NCI-H146 (cell line): ENCODE measurements at places on chromosomes 7 and 10.

GRCh38 chr7:117019786-117020590 lies 66.7 kb downstream of the ST7 start:
- DNase-seq, result peak; percentile 99

- DNase-seq, result no peak
These were observed 253.9 kb downstream of the PPP1R3A start for GRCh38 chr7:113664867-113665266.

- no peak for DNase-seq
These were observed 21.6 kb downstream of the JCAD start for GRCh38 chr10:30037620-30038336.

DNA sequence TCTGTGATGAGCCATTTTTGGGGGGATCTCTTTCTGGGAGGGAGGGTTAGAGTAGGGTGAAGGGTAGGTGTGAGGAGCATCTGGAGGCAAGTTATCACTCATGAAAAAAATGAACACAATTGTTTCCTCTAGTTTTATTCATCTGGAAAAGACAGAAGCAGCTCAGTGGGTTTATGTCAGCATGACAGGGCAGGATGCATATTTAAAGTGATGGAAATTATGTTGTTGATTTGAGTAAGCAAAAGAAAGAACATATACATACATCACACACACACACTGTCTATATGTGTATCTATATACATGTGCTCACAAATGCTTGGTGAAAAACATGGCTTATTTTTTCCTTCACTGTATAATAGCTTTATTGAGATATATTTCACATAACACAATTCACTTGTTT lies 114.2 kb downstream of the ADCY1 start:
- no peak for DNase-seq

DNA sequence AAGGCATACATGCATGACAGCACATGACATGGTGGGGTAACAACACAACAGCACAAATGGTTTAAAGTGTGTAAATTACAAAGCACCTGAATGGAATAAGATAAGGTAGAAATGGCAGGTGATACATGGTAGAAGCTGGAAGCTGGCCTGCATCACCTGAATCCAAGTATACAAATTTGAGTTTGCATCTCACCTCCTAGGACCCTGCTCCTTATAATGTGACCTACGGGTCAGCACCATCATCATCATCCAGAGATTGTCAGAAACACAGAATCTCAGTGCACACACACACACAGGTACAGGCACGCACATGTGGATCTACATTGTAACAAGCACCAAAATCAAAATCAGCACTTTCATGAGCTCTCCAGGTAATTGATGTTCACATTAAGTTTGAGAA lies 1048.2 kb upstream of the AUTS2 start:
- no peak for DNase-seq

DNA sequence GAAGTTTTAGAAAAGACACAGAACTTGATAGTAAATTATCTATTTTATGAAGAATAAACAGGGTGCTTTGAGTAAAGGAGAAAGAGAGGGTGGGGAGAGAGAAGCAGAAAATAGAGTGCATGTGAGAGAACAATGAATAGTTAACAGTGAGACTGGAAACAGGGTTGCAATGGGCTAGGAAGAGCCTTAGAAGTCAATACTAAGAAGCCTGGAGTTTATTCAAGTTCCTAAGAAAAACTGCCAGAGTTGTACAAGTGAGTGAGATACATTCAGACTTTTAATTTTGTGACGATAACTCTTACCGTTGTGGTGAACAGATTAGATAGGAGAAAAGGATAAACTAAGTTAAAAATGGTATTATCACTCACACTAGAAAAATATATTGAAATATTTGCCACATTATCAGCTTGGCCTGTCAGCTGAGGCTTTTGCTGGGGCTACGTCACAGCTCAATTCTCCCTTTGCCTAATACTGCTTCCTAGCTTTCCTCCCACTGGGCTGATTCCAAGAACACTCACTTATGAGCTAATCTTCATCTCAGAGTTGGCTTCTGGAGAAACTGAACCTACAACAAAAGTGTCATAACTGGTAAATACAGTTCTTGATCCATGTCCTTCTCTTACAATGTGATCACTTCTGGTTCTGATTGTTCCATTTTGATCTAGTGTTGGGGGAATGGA lies 92.7 kb downstream of the SEMA3D start:
- DNase-seq, result no peak

GRCh38 chr7:149154056-149154455 lies 6.8 kb downstream of the ZNF398 start:
- no peak for DNase-seq
